ENCODE measurements at places on chromosomes 3 and 15. TPM values are rescaled to one million over a fixed set of nuclear protein-coding genes. Genes with fewer than 3 reads are reported as not detected.

DNA sequence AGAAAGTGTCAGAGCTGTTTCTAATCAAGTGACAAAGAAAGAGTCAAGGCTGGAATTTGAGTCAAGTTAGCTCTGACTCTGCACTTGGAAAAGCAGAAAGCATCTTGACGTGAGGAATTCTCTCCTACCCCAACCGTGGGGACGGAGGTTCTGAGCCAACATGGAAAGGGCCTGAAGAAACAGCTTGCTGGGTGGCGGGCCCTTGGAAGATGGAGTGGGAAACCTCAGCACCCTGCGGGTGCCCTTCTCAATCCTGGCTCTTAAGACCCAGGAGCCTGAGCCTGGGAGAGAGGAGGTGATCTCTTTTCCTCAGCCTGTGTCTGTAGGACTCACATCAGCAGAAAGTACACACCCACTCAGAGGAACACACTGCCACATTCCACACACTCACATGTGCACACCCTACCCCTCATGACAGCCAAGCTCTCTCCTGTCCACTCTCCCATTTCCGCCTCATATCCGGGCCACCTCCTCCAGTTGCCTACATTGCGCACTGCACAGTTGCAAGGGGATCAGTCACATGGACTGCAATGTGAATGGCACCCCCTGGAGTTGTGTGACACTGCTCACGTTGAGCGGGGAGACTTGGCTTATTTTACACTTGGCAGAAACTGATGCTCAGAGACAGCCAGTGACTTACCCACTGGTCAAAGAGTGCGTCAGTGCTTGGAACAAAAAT lies 101.5 kb upstream of the SLC6A6 start:
- no peak for DNase-seq

CHRNB4 gene
- total RNA-seq, result 3.8 TPM

GRCh38 chr15:58307313-58307961 lies 124.4 kb upstream of the LIPC start:
- no peak for DNase-seq

DNA sequence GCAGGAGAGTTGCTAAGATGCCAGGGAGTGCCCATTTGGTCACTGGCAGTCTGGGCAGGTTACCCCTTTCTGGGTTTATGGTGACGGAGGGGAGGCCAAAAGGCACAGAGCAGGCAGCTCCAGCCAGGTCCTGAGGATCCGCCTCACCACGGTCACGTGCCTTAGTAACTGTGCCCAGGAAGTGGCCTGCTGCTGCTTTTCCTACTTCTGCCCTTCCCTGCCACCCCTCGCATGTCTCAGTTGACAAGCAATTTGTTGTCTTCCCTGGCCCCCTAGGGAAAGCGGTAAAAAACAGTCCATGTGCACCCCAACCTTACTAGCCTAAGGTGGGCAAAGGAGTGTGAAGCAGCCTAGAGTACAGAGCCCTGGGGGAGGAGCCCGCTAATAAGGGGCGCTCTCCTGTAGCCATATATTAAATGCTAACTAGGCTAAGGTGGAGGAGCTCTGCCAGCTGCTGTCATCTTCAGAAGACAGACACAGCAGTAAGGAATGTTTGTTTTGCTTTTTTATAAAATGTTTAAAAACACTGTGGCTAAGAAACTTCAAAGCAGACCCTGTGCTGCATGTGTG lies 9.1 kb upstream of the LIPH start:
- DNase-seq, result peak; percentile 20

Measured in type B pancreatic cell (in vitro differentiated cells).